Occipital lobe (tissue), 3 donors: ENCODE measurements at places on chromosomes 11 and 22.

GRCh38 chr11:62721994-62722393, 5.3 kb downstream of the HNRNPUL2 start:
- no peak for DNase-seq

GRCh38 chr11:73663604-73664495, 17.5 kb downstream of the PLEKHB1 start:
- DNase-seq, result no peak

GRCh38 chr22:38927033-38927781, 30.2 kb upstream of the APOBEC3A start:
- peak; percentile 63 for DNase-seq

DNA sequence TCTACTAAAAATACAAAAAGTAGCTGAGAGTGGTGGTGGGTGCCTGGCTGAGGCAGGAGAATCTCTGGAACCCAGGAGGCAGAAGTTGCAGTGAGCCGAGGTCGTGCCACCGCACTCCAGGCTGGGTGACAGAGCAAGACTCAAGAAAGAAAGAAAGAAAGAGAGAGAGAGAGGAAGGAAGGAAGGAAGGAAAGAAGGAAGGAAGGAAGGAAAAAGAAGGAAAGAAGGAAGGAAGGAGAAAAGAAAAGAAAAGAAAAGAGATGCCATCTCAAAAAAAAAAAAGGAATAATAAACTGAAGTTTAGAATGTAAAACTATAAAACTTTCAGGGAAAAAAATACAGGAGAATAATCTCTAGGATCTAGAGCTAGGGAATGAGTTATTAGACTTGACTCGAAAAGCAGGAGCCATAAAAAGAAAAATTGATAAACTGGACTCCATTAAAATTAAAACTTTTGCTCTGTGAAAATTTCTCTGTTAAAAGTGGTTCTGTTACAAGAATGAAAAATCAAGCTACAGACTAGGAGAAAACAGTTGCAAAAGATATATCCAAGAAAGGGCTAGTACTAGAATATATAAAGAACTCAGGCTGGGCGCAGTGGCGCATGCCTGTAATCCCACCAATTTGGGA, 13.4 kb upstream of the SEPTIN5 start:
- no peak for DNase-seq

GRCh38 chr11:124644426-124645280, 22.0 kb downstream of the TBRG1 start:
- no peak for DNase-seq

GRCh38 chr11:8814923-8815240, 96.1 kb upstream of the AKIP1 start:
- no peak for DNase-seq

- no peak for DNase-seq
Measured at GRCh38 chr11:84310268-84310667, 1024.1 kb upstream of the CCDC90B start.

DNA sequence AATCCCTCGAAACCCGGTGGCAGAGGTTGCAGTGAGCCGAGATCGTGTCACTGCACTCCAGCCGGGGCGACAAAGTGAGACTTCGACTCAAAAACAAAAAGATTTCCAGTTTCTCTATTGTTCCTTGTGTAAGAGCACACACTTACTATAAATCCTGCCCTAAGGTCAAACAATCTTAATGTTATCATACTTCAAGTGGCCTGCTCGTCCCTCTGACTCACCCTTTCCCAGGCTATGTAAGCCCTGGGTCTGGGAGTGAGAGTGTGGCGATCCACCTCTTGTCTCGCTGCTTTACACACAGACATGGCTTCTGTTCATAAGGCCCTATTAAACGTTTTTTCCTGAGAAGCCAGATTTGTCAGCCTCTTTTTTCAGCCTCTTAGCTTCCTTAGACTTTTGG, 24.4 kb upstream of the A4GALT start:
- no peak for DNase-seq

GRCh38 chr22:26768952-26769351, 111.6 kb downstream of the MIAT start:
- no peak for DNase-seq
